ENCODE measurements at places on chromosomes 12 and 14.

DNA sequence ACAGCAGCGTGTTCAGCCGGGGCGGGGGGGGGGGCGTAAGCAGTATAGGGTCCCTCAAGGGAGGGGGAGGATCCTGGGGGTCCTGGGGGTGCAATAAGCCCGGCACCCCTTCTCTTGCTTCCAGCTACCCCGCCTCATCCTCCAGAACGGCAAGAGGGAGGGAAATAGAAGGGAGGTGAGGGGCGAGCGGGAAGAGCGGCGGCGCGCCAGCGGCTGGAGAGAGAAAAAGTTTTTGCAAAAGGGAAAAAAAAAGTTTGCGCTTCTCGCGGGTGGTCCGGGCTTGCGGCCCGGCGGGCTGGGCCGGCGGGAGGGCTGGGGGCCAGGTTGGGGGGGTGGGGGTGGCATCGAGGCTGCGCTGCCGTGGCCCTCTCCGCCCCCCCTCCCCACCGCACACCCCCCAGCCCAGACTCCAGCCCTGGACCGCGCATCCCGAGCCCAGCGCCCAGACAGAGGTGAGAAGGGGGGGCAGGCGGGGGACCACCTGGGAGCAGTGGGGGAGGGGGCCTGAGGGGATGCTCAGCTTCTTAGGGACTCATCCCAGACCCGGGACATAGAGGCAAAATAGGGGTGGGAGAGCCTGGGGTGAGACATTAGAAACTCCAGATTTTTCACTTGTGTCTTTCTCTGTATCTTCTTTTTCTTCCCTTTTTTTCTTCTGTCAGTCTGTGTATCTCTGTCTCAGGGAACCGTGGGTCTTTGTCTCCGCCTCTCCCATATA lies at the start of gene GLI1:
Gene GLI1, plus strand, starts transcription at position 36 of the 718 bp plus-strand sequence. CDS start 3,907 bp downstream, outside the sequence.
- no peak for DNase-seq

DNA sequence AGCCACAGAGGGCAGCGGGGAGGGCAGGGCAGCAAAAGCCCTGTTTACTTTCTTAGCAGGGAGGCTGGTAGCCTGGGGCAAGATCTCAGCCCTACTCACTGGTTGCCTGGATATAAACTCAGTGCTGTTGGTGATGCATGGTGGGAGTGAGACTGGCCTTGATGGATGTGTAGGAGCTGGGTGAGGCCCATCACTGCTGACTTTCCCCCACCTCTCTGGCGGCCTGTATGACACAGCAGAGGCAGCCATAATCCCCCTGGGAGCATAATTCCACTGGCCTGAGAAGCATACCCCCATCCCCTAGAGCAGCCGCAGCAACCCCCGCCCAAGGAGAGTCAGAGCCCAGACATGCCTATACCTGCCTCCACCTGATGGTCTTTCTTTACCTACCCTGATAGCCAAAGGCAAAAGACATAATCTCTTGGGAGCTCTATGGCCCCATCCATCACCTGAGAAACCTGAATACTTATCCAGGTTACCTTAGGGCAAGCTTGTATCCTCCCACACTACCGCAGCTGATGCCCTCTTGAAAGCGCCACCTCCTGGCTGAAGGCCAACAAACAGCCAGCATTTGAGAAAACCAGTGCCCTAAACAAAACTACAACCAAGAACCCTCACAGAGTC lies 59.3 kb downstream of the DNAI7 start:
- no peak for DNase-seq

GRCh38 chr12:41769810-41770209 lies 374.9 kb downstream of the GXYLT1 start:
- DNase-seq = no peak

DNA sequence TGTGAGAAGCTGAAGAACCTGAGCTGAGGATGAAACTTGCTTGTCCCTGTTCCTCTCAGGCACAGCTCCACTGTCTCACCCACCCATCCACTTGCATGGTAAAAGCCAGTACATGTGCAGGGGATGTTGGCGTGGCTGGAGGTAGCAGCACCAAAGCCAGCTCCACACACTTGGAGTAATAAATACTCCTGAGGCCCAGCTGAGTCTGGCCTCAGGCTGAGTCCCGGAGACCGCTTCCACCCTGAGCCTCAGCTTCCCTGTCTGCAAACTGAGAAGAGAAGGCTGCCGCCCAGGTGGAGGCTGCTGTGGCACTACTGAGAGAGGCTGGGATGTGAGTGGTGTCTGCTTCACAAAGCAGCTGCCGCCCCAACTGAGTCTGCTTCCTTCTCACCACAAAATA lies 19.2 kb downstream of the CHGA start:
- DNase-seq = no peak

GRCh38 chr12:2373307-2373706 lies 320.5 kb downstream of the CACNA1C start:
- no peak for DNase-seq

DNA sequence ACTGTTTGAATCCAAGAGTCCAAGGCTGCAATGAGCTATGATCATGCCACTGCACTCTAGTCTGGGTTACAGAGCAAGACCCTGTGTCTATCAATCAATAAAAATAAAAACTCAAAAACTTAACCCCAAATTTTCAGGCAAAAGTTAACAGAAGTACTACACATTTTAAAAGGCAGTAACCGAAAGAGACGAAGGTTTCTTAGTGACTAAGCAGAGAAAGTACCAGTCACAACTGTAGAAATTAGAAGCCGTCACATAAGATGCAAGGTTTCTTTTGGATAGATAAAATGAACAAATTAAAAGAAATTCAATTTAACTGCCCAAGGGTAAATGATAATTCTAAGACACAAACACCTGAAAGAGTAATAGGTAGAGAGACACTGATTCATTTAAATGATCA lies 103.5 kb downstream of the MED13L start:
- no peak for DNase-seq
